PC-9 (cell line): ENCODE measurements at places on chromosomes 6 and 20. TPM values are rescaled to one million over a fixed set of nuclear protein-coding genes. Genes with fewer than 3 reads are reported as not detected.

- no peak for DNase-seq
Measured at GRCh38 chr6:96058082-96058481, 42.3 kb downstream of the FUT9 start.

GRCh38 chr6:130624046-130624445 is 203.2 kb upstream of the SMLR1 start:
- DNase-seq, result no peak

DNA sequence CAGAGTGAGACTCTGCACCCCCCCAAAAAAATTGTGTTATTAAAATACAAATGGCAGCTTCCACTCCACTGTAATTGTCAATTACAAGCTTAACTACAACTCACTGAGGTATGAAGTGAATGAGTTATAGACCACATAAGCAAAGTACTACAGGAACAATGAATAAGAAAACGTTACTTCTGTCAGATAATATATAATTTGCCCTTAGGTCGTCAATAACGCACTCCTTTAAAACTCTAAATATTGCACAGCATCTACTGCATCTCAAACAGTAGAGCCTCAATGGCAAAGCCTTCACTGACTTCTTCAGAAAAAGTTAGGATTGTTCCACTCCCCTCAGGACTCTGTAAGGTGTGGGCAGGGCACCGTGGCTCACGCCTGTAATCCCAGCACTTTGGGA is 2.0 kb upstream of the HBS1L start:
- DNase-seq, result no peak

GRCh38 chr6:112581015-112581414 is 233.9 kb downstream of the RFPL4B start:
- no peak for DNase-seq

- DNase-seq, result no peak
Measured at GRCh38 chr6:168602576-168602975, 161.6 kb downstream of the SMOC2 start.

GRCh38 chr6:45504947-45505346 is 127.2 kb upstream of the SUPT3H start:
- DNase-seq, result no peak

DNA sequence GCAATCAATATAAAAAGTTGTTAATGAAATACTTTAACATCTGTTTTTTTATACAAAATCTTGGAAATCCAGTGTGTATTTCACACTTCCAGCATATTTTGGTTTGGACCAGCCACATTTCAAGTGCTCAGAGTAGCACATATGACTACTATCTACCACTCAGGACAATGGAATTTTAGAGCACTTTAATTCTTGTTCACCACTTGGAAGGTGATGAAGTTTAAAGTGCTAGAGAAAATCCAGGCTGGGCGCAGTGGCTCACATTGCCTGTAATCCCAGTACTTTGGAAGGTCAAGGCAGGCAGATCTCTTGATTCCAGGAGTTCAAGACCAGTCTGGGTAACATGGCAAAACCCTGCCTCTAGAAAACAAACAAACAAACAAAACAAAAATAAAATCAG is 6.1 kb upstream of the SLC35B3 start:
- no peak for DNase-seq

GRCh38 chr6:34816635-34817301 is 24.9 kb downstream of the BLTP3A start:
- DNase-seq, result no peak

DNA sequence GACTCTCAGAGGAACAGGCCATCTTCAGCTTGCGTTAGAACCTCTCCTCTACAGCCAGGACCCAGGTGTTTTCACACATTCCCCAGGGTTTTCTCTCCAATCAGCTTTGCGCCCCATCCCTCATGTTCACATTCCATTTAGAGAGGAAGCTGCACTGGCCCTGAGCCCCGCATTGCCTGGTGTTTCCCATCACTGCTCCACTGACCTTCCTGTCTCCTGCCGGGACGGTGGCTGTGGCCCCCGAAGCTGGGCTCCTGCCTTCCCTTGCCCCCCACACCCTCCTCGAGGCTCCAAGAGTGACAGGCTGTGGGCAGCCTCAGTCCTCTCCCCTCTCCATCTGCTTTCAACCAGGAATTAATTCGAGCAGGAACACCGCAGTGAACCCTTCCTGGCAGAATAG is 357.3 kb downstream of the THBS2 start:
- DNase-seq, result no peak

- DNase-seq, result no peak
Measured at GRCh38 chr6:35084511-35085203, 56.5 kb downstream of the TCP11 start.

- no peak for DNase-seq
Measured at GRCh38 chr6:144993870-144994269, 708.7 kb downstream of the UTRN start.

DNA sequence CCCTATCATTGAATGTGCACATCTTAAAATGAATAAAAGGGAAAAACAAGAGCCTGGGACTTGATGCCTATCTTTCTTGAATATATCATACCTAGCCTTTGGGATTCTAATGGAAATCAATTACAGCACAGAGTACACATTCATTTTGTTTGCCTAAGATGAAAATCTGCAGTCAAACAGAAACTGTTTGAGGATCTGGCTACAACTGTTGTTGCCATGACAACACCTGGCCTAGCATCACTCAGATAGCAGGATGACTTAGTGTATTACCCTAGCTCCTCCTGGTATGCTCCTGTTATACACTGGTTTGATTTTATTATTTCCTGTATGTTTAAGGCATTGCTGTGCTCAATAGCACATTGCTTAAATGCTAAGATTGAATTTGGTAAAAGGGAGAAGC is 71.5 kb upstream of the LAMP5 start:
- no peak for DNase-seq

DNA sequence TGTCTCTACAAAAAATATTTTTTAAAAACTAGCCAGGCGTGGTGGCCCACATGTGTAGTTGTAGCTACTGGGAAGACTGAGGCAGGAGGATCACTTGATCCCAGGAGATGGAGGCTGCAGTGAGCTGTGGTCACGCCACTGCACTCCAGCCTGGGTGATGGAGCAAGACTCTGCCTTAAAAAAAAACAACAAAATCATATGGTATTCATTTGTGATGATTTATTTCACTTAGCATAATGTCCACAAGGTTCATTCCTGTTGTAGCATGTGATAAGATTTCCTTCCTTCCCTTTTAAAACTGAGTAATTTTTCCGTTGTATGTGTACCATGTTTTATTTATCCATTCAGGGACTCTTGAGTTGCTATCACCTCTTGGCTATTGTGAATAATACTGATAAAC is 26.2 kb downstream of the TMEM170B start:
- DNase-seq, result peak; percentile 5

DNA sequence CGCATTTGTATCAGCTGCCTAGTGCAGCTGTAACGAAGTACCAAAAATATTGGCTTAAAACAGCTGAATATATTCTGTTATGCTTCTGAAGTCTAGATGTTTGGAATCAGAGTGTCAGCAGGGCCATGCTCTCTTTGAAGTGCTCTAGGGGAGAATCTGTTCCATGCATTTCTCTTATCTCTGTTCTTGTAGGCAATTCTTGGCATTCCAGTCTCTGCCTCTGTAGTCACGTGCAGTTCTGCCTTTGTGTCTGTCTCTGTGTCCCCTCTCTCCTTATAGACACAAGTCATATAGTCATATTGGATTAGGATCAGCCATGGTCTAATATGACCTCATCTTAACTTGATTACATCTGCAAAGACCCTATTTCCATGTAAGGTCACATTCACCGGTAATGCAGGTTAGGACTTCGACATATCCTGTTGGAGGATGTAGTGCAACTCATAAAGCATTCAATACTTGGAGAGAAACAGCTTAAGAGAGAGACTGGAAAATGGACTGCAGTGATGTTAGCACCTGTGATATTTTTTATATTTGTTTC is 18.6 kb downstream of the FAM83B start:
- DNase-seq, result no peak

GRCh38 chr20:57522380-57523140 is 2.4 kb downstream of the CTCFL start:
- no peak for DNase-seq

DNA sequence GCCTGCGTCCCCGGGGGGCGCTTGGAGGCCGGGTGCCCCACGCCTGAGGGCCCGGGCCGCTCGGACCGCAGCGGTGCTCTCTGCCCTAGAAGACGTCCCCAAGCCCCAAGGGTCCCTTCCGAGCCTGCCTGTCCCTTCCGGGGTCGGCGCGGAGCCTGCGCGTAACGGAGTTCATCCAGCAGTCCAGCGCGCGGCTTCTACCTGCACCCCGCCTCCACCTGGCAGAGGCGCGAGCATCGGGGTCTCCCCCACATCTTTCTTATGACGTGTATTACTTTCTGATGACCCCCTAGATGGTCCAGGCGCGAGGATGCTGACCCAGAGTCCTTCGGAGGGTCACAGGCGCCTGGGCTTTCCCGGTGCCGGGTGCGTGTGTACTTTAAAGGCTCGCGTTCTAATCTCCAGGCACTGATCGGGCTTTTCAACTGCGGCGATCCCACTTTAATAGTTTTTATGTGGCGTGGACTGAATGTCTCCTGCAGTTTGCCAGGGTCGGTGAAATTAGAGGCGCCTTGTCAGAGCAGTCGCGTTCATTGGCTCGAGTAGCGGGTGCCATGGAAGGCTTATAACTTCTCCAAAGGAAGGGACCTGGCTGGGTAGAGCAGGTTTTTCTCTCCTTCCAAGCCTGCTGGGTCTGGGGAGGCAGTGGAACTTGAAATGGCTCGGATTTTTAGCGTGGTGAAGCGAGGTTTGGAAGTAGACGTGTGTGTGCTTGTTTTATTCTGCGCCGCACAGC is 912 bp downstream of the EYA4 start:
- DNase-seq, result no peak

- no peak for DNase-seq
Measured at GRCh38 chr6:84515067-84515466, 249.3 kb downstream of the TBX18 start.

GRCh38 chr6:131683479-131683878 is 17.7 kb downstream of the OR2A4 start:
- DNase-seq, result peak; percentile 9

DNA sequence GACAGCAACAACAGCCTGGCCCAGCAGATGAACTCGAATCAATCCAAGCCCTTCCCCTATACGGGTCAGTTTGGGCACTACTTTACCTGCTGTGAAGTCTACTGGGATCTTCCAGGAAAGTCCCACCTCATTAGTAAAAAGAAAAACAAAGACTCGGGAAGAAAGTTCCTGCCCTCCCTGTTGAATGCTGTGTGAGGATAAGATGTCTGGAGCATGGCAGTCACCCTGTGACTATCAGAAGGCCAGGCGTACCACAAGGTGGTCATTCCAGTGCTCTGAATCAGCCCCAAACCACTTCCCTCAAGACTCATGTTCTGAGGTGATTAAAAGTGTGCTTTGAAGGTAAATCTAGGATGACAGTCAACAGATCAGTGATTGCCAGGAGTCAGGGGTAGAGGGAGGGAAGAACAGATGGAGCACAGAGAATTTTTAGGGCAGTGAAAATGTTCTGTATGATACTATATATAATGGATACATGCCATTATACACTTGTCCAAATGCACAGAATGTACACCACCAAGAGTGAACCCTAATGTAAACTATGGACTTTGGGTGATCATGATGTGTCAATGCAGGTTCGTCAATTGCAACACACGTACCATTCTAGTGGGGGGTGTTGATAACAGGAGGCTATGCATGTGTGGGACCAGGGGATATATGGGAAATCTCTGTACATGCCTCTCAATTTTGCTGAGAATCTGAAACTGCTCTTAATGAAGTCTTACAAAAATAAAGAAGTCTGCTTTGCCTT is 14.7 kb downstream of the FKBP1A start:
- peak; percentile 59 for DNase-seq

GRCh38 chr6:165227644-165228329 is 81.6 kb downstream of the C6orf118 start:
- DNase-seq, result no peak

- DNase-seq, result no peak
Measured at GRCh38 chr20:16744178-16744807, 3.9 kb upstream of the OTOR start.

DNA sequence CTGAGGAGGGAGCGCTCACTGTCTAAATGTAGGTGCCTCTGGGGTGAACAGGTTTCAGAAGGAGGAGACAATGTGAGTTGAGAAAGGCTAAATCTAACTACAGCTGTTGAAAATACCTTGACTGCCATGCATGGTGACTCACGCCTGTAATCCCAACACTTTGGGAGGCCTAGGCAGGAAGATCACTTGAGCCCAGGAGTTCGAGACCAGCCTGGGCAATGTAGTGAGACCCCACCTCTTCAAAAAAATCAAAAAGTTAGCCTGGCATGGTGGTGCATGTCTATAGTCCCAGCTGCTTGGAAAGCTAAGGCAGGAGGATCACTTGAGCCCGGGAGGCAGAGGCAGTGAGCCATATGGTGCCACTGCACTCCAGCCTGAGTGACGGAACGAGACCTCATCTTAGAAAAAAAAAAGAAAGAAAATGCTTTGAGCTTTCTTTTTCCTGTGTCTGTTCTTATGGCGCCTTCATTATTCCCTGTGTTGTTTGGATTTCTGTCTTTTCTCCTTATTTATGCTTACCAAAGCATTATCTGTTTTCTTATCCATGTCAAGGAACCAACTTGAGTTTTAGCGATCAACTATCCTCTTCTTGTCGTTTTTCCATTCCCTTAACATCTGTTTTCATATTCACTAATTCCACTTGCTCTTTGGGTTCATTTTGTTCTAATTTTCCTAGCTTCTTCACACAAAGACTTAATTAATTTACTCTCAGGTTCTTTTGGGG is 8.5 kb downstream of the SLC2A10 start:
- peak; percentile 28 for DNase-seq

- DNase-seq, result no peak
Measured at GRCh38 chr6:136607204-136607931, 57.1 kb upstream of the MAP7 start.

- DNase-seq, result no peak
Measured at GRCh38 chr6:124682751-124683150, 279.5 kb upstream of the RNF217 start.

GRCh38 chr6:36875250-36875633 is 639 bp upstream of the PPIL1 start:
- no peak for DNase-seq

DNA sequence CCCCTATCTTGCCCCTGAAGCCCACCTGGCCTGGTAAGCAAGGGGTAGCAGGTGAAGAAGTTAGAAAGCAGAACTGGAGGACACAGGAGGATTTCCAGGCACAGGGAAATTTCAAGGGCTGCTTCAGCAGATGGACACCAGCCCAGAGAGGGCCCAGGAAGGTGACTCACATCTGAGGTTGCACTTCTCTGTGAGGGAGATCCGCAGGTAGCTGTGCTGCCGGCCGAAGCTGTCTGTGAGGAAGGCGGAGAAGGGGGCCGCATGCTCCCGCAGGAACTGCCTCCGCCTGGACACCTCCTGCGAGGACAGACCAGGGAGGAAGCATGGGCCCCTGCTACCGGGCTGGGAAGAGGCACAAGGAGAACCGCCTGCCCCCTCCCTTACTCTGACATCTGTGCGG is 7.1 kb downstream of the MOCS1 start:
- no peak for DNase-seq

Gene HNF4A
- total RNA-seq, result 0.13 and 0.58 TPM in 2 replicates

Gene PACRG
- not detected in 2 replicates for total RNA-seq

Gene ELOVL4
- not detected in 2 replicates for total RNA-seq

Gene CRISP3
- total RNA-seq, result 0.48 and 0.79 TPM in 2 replicates

Gene GLP1R
- not detected in 2 replicates for total RNA-seq

Gene GJA1
- total RNA-seq, result 0.20 TPM in 1 of 2 replicates, not detected in the other

Gene MYLIP
- total RNA-seq, result 29.2 and 42.2 TPM in 2 replicates

Gene LY6G6D
- not detected in 2 replicates for total RNA-seq

Gene ID1
- total RNA-seq, result 74.4 and 164 TPM in 2 replicates

Gene ENPP5
- 8.0 and 9.1 TPM in 2 replicates for total RNA-seq

Gene LY6G6F
- not detected in 2 replicates for total RNA-seq

Gene ANGPT4
- total RNA-seq, result not detected in 2 replicates

Gene DBNDD2
- total RNA-seq, result 69.0 and 77.1 TPM in 2 replicates

Gene CD93
- total RNA-seq, result 0.07 TPM in 1 of 2 replicates, not detected in the other
